ENCODE measurements at places on chromosomes 5 and 9. TPM values are rescaled to one million over a fixed set of nuclear protein-coding genes. Genes with fewer than 3 reads are reported as not detected.

SLC36A3 gene
- polyA plus RNA-seq, result not detected

CSNK1A1 gene
- polyA plus RNA-seq, result 131 TPM

SHLD3 gene
- polyA plus RNA-seq, result 3.9 TPM

B4GALT1 gene
- polyA plus RNA-seq, result 39.6 TPM

GLRX gene
- polyA plus RNA-seq, result 9.2 TPM

IGIP gene
- 5.1 TPM for polyA plus RNA-seq

GRCh38 chr5:53915120-53915519, 354.7 kb downstream of the NDUFS4 start:
- no peak for DNase-seq

DNA sequence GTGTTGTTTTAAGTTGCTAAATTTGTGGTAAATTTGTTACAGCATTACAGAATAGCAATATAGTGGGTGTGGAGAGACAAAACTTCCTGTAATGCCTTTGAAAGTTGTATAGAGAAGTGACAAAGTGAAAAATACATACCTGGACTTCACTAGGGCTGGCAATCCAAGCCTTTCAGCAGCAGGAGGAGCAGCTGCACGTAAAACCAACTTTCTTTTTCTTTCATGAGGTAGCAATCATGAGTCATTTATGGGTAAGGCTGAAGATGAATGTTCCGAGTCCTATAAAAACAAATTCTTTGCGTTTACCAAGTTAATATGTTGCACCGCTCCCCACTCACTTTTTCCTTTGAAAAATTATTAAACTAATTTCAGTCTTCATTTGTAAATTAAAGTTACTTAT, 1138.2 kb downstream of the TAF11L14 start:
- DNase-seq, result peak; percentile 4

GRCh38 chr9:122477826-122478225, at the start of gene OR1J1:
OR1J1 (minus strand) TSS chr9:122477926; CDS start chr9:122477926, 0 bp downstream.
- DNase-seq, result no peak

GRCh38 chr5:3199962-3200755, 395.5 kb upstream of the IRX1 start:
- no peak for DNase-seq

DNA sequence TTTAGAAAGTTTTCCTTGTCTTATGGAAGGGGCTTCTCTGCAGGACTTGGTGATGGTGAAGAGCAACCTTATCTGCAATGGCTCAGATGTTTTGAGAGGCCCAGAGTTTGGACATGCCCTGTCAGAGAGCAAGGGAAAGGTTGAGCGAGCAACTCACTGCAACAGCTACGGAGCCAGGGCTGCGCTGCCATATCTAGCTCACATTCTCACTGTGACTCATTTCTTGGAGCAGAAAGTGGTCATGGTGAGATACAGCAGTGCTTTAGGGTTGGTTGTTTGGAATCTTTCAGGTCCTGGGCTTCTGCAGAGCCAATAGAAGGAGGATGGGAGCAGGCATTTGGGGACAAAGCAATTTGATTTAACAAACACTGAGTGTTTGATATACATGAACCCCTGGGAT, 12.3 kb downstream of the GLRA1 start:
- DNase-seq, result no peak

GRCh38 chr9:109812818-109813281, 32.9 kb downstream of the PALM2AKAP2 start:
- no peak for DNase-seq
